ENCODE measurements at places on chromosomes 3 and 15.

DNA sequence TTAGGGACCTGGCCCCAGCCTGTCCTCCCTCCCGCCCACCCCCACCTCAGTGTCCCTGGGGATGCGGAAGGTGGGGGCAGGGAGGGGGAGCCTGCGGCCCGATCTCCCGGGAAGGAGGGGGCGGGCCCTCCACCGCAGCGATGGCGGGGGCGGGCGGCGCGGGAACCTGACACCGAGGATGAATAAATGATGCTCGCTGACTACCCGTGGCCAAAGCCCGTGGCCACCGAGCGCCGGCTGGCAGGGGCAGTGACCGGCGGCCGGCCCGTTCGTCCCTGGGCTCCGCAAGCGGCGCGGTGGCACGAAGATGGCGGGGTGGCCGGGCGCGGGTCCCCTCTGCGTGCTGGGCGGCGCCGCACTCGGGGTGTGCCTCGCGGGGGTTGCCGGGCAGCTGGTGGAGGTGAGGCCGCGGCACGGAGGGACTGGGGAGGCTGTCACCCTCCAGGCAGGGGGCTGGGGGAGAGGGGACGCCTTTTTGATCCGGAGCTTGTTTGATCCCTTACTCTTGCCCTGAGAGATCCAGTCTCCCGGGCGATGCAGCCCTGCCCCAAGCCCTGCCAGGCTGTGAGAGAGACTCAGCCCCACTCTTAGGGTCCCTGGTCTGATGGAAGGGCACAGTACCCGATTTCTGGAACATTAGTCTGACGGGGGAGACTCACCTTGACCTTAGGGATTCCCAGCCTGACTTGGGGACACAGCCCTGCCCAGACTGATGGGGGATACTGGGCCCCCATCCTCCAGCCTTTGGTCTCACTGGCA lies at the start of gene TMIE:
TMIE (plus strand) TSS at position 212 of the 759 bp plus-strand sequence; CDS start at position 308, 96 bp downstream.
- DNase-seq: peak; percentile 25

- DNase-seq: no peak
Measured at GRCh38 chr3:195236076-195236798, 34.7 kb downstream of the XXYLT1 start.

DNA sequence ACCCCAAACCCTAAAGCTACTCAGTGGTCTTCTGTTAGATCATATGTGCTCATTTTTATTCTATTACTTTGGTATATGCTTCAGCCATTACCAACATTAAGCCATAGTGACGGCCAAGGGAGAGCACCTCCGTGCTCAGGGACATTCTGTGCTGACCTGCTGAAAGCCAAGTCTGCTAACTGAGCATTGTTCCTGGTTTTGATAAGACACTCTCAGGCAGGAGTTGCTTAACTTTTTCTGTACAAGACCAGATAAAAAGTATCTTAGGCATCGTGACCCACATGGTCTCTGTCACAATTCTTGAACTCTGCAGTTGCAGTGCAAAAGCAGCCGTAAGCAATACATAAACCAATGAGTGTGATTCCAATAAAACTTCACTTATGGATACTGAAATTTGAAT lies 100.6 kb downstream of the KLHL25 start:
- no peak for DNase-seq

DNA sequence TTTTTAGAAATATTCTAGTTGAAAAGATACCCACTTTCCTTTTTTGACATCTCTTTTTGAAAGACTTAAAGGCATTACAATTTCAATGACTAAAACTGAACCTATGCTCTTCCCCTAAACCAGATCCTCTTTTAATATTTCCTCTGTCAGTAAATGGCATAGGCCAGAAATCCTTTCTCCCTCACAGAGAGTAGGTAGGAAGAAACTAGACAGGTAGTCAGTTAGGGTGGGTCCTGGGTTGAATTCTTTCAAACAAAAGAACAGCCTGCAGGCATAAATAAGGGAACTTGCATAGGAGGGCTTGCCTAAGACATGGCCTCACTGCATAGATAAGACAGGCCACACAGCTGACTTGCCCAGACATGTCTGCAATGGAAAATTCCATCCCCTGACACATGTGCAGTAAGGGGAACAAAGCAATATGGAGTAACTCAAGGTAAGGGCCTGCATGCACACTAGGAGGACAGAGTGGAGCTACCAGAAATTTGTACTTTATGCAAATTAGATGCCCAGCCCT lies 23.1 kb downstream of the PLSCR5 start:
- DNase-seq: no peak

DNA sequence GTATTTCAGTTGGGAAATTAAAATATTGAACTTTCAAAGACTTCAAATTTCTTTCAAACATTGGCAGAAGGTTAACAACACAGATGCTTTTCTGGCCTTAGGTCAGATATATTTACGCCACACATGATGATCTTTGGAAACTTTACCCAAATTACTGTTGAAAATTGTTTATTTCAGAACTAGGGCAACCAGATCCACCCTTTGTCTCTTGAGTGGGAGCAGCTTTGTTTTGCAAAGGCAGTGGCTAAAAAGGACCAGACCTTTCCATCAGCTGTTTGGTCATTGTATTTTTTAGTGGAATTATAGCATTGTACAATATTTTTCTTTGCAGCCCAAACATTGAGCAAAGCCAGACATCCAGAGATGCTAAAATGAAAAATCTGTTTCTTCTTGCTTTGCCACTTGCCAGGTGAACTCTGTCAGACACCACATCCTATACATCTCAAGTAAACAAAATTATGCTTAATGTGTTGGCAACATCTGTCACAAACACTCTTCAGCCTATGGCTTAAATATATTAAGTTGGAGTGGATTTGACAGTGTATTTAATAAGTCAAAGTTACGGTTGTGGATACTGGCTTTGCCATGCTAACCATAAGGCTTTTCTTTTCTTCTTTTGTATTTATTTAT lies 651.9 kb downstream of the RBMS3 start:
- DNase-seq: peak; percentile 31
